ENCODE measurements at places on chromosomes 12 and 14. TPM values are rescaled to one million over a fixed set of nuclear protein-coding genes. Genes with fewer than 3 reads are reported as not detected.

GPR84 gene
- total RNA-seq: not detected

DNA sequence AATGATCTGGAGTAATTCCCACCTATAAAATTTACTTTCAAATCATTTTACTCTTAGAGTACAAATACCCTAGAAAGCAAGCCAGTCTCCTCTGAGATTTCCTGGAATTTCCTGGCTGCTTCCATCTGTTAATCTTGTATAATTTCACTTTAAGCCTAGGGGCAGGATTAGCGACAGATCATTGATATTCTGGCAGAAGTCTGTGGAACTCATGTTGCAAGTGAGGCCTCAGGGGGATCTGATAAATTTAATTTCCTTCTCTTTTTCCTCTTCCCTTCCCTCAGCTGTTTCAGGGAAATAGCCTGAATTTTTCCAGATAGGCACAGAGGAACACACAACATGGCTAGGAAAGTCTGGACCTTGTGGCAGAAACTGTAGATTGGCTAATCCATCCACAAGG is 5.9 kb upstream of the KRT6A start:
- DNase-seq: no peak

SLC5A8 gene
- not detected for total RNA-seq

DNA sequence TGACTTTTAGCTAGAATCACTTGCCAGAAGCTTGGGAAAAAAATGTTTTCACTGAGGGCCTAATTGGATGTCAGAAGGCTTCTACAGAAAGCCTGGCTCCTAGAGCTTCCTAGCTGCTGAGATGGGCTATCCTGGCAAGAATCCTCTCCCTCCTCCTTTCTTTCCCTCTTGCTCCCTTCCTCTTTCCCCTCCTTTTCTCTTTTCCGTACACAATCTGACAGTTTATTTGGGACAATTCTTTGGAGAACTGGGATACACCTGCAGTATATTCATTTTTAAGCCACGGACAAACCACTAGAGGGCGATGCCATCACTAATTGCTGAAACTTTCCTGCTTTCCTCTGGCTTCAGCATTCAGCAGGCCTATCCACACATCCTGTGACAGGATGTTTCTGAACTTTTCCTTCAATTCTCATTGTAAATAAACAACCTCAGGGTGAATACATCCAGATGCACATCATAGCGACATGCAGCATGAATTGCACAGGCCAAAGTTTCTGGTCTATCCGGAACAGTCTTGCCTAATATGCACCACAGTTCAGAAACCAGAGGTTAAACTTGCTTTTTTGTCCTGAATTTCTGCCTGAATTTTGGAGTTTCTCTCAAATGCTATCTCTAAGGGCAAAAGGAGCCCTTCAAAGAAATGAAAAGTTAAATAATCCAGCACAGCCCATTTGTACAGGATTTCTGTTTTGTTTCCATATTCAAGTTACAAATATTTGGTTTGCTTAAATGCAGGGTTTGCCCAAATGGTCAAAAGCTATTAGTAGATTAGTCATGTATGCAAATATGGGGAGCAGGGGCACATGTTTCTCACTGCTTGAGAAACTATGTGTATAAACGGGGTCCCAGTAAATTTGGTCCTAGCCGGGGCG is 142.8 kb downstream of the PAWR start:
- peak; percentile 87 for DNase-seq

DNA sequence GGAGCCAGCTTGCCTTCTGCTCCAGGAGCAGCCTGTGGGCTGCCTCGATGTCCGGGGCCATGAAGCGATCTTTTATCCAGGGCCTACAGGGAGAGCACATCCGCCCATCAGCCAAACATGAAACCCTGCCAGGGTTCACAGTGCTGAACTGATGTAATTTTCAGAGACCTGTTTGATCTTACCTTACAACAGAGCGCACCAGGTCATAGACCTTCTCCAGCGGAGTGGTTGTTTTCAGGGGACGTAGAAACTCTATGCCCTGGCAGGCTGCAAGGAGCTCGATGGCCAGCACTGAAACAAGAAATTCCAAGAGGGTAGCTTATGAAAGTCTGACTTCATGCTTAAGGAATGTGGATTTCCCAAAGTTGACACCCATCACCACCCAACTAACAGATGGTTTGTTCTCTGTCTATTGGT is 19.7 kb downstream of the HAL start:
- DNase-seq: peak; percentile 35

DNA sequence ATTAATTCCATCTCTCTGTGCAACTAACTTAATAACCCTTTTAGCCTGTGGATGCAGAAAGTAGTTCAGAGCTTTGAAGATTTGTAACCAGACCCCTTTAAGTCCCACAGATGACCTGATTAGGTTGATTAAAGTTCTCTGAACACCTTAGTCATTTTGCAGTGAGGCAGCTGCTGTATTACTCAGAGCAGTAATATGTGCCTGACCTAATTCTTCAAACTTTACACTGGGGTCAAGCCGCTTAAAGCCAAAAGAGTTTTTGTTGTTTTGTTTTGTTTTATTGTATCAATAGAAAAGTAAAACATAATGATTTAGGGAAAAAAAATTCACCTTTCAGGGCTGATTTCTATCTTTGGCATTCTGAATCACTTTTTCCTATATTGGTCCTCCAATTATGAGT is 78.6 kb upstream of the PLEKHG7 start:
- DNase-seq: peak; percentile 48

GRCh38 chr14:59687663-59688062 is 111.1 kb upstream of the CCDC175 start:
- peak; percentile 30 for DNase-seq

All from HT1080 (cell line).